Astrocyte (in vitro differentiated cells and primary cell): ENCODE measurements at places on chromosomes 1 and 21.

GRCh38 chr21:45316871-45317397 is 29.2 kb upstream of the POFUT2 start:
- no peak for DNase-seq

- peak; percentile 61 for DNase-seq
Measured at GRCh38 chr1:24191860-24192259, 4.8 kb upstream of the IFNLR1 start.

DNA sequence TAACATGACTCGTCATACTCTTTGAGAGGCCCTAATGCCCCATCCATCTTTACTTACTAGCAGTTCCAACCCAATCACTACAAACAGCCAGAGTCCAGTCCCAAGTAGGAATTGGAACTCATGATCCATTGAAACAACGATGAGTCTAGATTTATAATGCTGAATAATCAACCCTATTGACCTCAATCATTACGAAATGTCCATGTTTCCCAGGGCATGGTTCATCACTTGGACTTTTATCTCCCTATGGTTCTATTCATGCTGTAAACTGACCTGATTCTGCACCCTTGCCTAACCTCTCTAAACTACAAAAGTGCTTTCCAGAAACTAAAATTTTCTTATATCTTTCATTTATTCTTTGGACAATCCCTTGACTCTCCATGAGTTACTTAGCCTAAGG is 840.0 kb upstream of the B3GALT2 start:
- no peak for DNase-seq

DNA sequence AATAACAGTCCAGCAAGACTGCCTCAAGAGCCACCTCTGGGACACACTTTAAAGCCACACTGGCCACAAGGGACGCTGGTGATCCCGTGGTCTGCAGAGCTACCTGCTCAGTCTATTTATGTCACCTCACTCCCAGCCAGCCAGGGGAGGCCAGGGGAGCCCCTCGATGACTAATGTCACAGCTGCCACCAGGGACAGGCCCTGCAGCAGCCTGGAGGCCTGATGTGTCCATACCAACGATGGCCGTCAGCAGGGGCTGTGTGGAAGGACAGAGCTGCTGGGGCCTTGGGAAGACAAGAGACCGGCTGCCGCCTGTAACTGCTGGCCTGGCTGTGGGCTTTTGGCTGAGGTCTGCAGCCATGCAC is 71.0 kb downstream of the SIK1 start:
- no peak for DNase-seq

DNA sequence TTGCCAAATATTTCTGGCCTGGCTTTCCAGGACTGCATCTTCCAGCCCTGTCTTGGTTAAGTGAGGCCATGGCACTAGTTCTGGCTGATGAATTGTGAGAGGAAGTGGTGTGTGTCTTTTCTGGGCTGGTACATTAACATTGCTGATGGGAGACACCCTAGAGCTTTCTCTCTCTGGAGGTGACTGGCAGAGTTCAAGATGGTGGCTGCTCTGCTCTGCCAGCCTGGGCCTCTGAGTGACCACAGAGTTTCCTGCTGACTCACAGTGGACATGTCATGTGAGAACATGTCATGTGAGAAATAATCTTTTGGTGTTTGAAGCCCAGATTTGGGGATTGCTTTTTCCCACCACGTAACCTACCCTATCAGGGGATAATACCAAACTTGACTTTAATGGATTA is 218.0 kb upstream of the KIAA0040 start:
- no peak for DNase-seq

DNA sequence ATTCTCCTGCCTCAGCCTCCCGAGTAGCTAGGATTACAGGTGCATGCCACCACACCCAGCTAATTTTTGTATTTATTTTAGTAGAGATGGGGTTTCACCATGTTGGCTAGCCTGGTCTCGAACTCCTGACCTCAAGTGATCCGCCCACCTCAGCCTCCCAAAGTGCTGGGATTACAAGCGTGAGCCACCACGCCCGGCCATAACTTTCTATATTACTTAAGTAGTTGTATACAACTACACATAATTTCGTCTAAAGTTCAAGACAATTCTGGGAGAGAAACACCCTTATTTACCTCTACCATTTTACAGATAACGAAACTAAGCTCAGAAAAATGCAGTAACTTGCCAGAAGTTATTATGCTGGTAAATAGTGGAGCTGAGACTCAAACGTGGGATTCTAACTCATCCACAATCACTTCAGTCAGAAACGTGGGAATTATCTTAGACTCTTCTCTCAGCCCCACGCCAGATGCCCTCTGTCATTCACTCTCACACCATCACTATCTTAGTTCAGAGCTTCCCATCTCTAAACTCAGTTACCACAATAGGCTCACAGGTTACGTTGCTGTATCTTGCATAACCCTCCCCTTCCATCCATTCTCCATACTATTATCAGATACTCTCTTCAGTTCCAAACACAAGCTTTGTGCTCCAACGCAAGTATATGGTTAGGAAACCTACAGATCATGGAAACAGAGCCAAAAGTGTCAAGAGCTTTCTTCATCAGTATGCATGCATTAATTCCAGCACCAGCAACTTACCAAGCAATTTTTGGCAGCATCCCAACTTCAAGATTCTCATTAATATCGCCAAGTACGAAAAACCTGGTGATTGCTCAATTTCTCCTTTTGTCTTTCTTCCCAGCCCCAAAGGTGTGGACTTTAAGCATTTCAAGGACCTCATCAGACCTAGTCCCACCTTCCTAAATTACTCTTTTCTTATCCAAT is 69.3 kb downstream of the RERE start:
- DNase-seq: no peak

DNA sequence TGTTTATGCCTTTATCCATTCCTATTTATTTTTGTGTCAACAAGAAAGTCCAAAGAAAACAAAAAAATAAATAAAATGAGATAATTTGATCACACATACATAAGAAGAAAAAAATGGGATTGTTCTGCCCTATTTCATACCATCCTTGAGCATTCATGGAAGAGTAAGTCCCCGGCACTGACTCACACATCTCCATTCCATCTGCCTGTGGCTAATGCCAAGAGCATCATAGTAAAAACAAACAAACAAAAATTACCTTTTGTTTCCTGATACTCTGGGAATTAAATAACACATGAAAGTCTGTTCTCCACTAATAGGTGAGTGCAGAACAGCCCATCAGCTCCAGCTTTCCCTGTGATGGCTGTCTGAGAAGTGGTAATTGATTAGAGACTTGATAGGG is 48.1 kb upstream of the BACE2 start:
- no peak for DNase-seq

GRCh38 chr1:184379111-184379752 is 7.6 kb upstream of the C1orf21 start:
- DNase-seq: no peak

GRCh38 chr21:26881504-26882228 is 36.5 kb upstream of the ADAMTS1 start:
- peak; percentile 2 for DNase-seq

GRCh38 chr1:159291424-159291823 is 10.7 kb upstream of the FCER1A start:
- DNase-seq: no peak

DNA sequence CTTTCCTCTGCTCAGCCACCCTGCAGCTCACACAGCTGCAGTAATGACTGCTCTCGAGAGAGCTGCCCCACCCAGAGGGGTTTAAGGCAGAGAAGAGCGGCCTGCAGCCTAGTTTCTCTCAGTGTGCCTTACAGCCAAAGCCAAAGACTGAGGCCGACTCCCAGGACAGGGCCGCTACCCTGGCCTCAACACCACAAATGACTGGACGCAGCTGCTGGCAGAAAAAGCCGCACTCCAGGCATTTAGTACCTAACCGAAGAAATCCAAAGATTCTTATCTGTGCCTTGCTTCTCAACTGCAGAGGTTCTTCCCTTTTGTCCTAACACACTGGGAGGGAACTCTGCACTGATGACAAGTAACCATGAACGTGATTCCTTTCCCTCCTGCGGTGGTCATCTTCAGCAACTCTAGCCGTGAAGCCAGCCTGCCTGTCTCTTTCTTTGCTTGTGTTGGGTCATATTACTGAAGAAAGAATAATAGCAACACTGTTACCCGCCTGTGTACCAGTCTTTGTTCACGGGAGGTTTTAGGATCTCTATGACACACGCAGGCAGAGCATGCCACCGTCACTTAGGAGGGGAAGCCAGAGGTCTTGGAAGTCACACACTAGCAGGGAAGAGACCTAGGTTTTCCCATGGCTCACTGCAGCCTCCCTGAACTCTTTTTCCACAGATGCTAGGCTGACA is 202.7 kb downstream of the RHOU start:
- DNase-seq: no peak

DNA sequence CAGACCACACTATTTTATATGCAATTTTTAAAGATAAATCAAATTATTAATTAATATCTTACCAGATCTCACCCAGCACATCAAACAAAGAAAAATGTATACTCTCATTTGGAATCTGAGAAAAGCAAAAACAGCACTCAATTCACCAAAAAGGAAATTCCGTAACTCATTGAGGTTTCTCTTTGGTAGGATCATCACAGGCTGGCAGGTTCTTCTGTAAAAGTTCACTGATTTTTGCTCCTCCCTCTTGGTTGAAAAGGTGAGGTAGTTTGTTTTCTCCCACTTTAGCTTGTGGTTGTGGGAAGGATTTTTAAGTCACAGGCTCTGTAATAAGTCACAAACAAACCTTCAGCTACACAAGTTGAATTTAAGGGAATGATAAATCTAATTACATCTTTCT is at the start of gene LIPI:
TSS of gene LIPI (minus strand) at position 218 of the 400 bp plus-strand sequence. CDS start at position 108, 110 bp downstream.
- DNase-seq: no peak

DNA sequence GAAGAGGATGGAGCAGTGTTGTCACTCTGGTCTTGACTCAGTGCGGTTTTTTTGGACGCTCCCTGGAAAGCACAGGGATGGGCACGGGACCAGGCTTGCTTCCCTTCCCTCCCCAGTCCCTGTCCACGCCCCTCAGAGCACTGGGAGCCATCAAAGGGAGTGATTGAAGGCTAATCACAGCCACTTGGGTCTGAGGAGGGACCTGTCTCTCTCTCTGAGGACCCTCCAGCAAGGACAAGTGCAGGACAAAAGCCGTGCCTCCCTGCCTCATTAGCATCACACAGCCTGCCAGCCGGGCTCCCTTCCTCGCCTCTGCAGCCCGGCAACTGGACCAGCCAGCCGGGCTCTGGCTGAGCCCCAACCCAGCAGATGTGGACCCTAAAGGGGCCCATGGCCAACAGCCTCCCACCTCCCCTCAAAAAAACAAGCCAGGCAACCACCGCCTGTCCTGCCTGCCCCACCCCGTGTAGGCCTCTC is 18.6 kb upstream of the PDZK1IP1 start:
- no peak for DNase-seq

GRCh38 chr1:225886159-225887029 is 2.6 kb downstream of the LEFTY1 start:
- no peak for DNase-seq

GRCh38 chr21:32733990-32734613 is 6.3 kb upstream of the SYNJ1 start:
- no peak for DNase-seq

- DNase-seq: no peak
Measured at GRCh38 chr21:29233256-29233546, 65.5 kb upstream of the BACH1 start.

GRCh38 chr1:29370067-29370466 is 133.7 kb downstream of the PTPRU start:
- no peak for DNase-seq

DNA sequence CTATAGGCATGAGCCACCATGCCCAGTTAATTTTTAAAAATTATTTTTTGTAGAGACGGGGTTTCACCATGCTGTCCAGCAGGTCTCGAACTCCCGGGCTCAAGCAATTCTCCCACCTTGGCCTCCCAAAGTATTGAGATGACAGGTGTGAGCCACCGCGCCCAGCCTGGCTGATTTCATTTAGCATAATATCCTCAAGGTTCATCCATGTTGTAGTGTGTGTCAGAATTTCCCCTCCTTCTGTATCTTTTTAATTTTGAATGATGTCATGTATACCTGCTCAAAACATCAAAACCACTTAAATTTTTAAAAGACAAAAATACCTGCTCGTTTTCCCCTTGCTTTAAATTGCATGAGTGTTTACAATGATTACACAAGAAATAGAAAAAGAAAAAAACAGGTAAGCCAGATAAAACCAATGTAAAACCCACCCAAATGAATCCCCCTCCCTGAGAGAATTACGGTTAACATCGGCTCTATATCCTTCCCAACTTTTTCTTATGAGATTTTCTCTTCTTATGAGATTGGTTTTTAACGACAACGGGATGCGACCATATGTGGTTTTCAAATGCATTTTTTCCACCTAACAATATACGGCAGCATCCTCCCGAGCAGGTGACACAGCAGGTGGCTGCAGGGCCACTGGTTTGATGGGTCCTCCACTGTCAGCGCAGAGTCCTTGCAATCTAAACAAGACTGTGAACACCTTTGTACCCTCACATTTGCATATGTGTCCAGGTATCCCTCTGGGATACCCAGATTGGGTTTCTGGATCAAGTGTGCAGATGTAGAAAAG is 22.1 kb downstream of the IFFO2 start:
- no peak for DNase-seq

DNA sequence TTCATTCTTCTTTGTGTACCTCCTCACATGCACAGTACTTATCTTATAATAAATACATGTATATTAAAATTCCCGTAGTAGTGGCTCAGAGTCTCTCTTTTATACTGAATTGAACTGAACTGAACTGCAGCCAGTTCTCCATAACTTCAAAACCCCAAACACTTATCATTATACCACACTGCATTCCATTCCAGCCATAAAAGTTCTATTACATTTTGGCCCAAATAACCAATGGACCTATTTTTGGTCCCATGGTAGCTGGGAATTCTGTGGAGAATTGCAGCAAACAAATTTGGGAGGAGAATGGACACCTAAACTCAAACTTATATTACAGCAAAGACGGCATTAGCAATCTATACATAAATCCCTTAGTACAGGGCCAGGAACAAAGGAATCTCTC is 86.6 kb upstream of the C1orf87 start:
- DNase-seq: peak; percentile 63

GRCh38 chr1:223337174-223337869 is 26.7 kb downstream of the SUSD4 start:
- no peak for DNase-seq

DNA sequence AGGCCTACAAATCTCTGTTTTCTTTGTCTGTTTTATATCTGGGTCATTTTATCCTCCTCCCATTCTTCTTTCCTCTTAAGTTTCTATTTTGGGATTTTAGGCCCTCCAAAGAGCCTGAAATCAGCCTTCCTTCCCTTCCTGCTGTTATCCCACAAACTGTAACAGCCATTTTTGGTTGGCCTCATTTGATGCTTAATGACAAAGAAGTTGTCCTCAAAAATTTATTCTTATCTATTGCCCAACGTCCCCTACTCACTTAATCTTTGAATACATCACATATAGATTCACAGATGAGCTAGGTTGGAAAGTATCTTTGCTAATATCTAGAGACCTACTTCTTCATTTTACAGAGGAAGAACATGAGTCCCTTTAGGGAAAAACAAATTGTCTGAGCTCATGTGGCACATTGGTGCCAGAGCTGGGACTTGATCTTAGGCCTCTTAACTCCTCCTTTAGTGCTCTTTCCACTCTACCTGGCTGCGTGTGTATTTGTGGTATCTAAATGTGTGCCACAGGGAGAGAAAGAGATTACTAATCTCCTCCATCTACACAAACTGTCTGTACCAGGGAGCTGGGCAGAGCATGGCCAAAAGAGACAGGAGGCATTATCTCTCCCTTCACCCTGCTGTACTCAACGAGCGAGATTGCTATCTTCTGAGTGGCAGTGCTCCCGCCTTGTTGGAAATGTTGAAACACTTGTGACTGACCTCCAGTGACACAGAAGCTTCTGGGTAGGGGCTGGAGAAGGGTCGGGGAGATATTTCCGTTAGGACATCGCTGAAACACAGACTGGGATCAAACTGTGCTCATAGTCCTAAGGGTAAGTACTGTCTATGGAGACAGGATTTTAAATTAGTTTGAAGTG is 30.1 kb downstream of the RHEX start:
- DNase-seq: no peak

GRCh38 chr1:214506972-214507431 is 44.4 kb downstream of the PTPN14 start:
- peak; percentile 39 for DNase-seq
